Esophagus squamous epithelium (tissue), 5 donors: ENCODE measurements at places on chromosomes 5 and 9.

- no peak for DNase-seq
These were observed 213.6 kb downstream of the EBF1 start for GRCh38 chr5:158886086-158886485.

- no peak for DNase-seq
These were observed 30.1 kb downstream of the ADAMTSL2 start for GRCh38 chr9:133564451-133565116.

- DNase-seq = no peak
These were observed 17.0 kb downstream of the C1QTNF2 start for GRCh38 chr5:160353379-160353778.

- no peak for DNase-seq
These were observed 32.1 kb downstream of the MARCHF3 start for GRCh38 chr5:126998201-126998631.

- DNase-seq = no peak
These were observed 15.0 kb upstream of the NEURL1B start for GRCh38 chr5:172626031-172626581.

- no peak for DNase-seq
These were observed 42.7 kb upstream of the IER5L start for GRCh38 chr9:129220771-129221170.

DNA sequence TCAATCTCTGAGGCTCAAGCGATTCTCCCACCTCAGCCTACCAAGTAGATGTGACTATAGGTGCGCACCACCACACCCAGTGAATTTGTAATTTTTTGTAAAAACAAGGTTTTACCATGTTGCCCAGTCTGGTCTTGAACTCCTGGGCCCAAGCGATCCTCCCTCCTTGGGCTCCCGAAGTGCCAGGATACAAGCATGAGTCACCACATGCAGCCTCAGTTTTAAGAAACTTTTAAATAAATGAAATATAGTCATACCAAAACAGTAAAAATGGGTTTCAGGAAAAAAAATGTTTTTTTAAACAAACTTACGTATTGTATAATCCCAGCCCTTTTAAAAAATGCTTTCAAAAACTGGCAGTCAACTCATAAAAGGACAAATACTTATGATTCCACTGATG lies 26.6 kb downstream of the FXN start:
- no peak for DNase-seq

DNA sequence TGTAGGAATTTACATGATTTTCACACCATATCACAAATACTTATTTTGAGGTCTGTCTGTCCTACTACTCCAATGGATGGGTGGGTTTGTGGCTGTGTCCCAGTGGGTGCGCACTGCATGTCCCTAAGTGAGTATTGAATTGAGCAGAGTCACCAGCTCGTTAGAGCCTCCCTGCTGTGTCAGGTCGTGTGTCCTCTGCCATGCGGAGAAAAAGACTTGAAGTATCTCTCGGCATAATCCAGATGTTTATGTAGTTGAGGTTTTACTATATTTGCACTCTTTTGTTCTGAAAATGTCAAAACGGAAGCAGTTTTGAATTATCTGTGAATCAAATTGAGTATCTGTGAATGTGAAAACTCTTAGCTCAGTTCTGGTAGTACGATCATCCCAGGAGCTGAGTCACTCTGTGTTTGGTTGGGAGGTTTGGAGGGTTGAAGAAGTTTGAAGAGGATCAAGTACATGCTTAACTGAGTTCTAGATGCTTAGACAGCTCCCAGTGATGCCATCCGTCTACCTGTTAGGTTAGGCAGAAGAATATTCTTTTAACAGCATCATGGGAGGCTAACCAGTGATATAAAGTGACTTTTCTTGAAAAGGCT lies 194.2 kb downstream of the TENT4A start:
- DNase-seq = no peak

GRCh38 chr9:127598839-127599549 lies 13.1 kb upstream of the STXBP1 start:
- no peak for DNase-seq

GRCh38 chr5:54558362-54558761 lies 40.8 kb downstream of the SNX18 start:
- DNase-seq = no peak

- no peak for DNase-seq
These were observed 11.8 kb upstream of the CD180 start for GRCh38 chr5:67208403-67208802.

DNA sequence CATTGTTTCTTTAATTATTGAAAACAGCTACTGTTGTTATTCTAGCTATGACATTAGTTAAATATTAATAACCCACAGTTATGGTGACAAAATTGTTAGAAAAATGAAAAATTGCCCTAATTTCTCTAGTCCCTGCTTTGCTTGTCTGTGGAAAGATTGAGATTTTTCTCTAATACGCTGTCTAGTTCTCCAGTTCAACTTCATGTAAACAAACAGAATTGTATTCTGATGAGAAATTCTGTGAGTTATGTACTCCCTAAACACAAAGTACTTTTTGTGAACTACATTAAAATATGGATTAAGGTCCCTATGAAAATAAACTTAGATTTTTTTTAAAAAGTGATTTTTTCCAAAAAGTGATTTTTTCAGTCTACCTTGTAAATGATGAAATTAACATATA lies 8.7 kb downstream of the SLF1 start:
- DNase-seq = no peak

- no peak for DNase-seq
These were observed 517.7 kb upstream of the CLINT1 start for GRCh38 chr5:158376679-158377078.

DNA sequence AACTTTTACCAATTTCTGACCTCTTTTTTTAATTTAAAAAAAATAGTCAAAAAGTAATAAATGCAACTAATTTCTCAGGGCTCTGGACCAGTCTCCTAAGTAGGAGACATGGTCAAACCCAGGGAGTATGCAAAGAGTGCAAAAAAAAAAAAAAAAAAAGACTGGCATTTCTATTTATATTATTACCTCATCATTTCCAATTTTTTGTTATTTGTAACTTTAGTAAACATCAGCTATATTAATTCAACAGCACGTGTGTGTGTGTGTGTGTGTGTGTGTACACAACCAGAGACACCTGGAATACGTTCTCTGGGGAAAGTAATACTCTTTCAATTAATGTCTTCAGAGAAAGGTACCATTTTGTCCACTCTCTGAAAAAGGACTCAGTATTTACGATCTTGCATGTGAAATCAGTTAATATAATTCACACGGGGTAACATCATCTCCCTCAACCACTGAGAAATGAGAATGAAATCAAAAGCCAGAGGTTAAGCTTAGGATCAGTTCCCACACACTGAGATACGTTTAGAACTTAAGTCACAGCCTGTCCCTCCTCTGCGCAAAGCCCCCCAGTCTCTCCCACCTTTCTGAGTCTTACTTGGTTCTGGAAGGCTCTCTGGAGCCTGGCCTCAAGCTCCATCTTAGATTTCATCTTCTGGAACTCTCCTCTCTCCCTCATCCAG lies 21.9 kb downstream of the ZNF608 start:
- no peak for DNase-seq

- no peak for DNase-seq
These were observed 185.9 kb upstream of the RASA1 start for GRCh38 chr5:87081511-87082372.

DNA sequence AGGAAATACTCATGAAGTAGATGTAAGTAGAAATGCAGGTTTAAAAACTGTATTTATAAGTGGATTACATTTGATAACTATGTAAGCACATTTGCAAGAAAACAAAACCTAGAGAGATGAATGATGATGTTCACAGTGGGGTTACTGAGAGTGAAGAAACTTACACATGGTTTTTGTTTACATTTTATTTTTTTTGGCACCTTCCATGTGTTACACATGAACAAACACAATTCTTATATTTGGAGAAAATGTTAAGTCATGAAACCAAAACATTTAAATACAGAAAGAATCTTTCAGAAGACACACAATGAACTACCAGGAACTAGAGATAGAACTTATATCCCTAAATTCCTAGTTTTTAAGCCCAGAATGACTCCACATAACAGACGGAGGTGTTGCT lies 51.5 kb upstream of the SPATA31E1 start:
- DNase-seq = no peak

GRCh38 chr5:52560366-52560765 lies 227.3 kb upstream of the ITGA1 start:
- DNase-seq = no peak

DNA sequence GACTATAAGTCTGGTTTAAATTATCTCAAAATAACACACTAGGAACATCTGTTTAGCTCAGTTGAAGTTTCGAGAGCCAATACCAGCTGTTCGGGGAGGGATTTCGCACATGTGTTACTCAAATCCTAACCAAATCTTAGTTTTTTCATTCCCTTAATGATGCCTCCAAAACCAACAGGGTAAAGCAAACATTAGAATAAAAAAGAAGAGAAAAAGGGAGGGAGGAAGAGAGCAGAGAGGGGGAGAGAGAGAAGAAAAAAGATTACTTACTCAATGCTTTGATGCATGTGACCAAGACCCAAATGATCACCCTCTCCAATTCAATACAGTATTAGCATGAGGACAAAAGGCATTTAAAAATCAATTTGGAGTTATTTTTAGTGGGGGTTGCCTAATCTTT lies 86.0 kb upstream of the NR5A1 start:
- no peak for DNase-seq

- no peak for DNase-seq
These were observed 7.2 kb upstream of the RNF38 start for GRCh38 chr9:36407122-36407723.

- no peak for DNase-seq
These were observed 39.8 kb downstream of the LNPEP start for GRCh38 chr5:96975656-96976055.

- no peak for DNase-seq
These were observed 4.4 kb downstream of the NSMF start for GRCh38 chr9:137454597-137455358.

- DNase-seq = no peak
These were observed at the start of gene PCDHA1 for GRCh38 chr5:140785905-140786686. PCDHA1 (plus strand) TSS chr5:140786140.

- DNase-seq = no peak
These were observed 46.3 kb upstream of the PALM2AKAP2 start for GRCh38 chr9:109733690-109734089.

DNA sequence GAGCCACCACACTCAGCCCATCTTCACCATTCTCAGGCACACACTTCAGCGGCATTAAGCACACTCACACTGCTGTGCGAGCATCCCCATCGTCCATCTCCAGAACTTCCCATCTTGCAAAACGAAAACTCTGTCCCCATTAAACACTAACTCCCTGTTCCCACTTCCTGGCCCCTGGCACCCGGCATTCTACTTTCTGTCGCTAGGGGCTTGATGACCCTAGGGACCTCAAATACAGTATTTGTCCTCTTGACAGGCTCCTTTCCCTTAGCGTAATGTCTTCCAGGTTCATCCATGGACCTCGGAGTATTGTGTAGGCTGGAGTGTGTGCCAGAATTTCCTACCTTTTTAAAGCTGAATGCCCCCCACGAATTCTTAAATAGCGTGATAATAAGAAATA lies 14.7 kb upstream of the UBAC1 start:
- DNase-seq = no peak

- DNase-seq = no peak
These were observed 3.7 kb downstream of the ECSCR start for GRCh38 chr5:139458580-139459407.

DNA sequence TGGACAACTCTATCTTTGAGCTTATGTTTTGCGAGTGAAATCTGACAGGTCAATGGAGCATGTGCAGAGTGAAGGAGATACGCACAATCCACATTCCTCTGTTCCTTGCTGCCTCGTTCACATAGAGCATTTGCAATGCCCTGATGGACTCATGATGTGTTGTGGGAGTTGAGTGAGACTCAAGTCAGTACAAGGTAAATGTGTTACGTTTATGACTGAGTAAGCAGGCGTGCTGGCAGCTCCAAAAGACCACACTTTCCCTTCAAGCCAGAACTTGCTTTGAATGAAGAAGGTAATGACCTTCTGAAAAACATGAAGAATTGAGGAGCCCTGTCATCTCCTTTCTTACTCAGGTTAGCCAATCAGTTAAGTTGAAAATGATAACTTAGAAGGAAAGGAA lies 477.8 kb downstream of the CTNND2 start:
- DNase-seq = no peak

DNA sequence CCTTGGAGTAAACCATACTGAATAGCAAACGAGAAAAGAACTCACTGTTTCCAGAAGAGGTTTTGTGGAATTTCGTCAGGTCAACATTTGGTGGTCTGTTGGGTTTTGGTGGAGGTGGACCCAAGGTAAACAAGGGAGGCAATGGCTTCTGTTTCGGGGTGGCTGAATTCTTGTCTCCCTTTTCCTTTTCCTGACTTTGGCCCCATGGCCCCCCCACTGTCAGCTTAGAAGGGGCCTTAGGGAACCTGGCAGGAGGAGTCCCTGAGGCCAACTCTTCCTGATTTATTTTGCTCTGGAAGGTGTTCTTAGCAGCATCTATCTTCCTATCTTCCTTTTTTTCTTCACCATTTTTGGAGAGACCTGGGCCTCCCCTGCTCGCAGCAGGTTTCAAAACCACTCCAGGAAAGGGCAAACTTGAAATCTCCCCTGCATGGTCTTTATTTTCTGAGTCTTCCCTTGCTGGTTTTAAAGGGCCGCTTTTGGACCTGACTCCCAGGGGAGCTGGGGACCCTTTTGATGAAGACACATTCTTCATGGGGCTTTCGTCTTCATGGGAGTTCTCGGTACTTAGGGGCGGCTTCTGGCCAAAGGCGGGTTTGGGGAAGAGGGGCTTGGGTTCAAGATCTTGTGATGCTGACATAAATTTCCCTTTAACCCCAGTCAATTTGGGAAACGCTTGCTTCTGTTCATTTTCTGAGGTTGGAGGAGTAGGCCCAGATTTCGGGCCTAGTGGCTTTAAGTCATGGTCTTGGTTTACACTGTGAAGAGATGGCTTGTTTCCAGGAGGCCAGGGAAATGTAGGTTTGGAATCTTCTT lies 17.4 kb downstream of the FYB1 start:
- no peak for DNase-seq

GRCh38 chr5:33984671-33985124 lies at the start of gene SLC45A2:
SLC45A2 (minus strand) TSS chr5:33984693; CDS start chr5:33984583, 110 bp downstream.
- DNase-seq = no peak

- no peak for DNase-seq
These were observed 161.8 kb upstream of the VLDLR start for GRCh38 chr9:2459756-2460155.

DNA sequence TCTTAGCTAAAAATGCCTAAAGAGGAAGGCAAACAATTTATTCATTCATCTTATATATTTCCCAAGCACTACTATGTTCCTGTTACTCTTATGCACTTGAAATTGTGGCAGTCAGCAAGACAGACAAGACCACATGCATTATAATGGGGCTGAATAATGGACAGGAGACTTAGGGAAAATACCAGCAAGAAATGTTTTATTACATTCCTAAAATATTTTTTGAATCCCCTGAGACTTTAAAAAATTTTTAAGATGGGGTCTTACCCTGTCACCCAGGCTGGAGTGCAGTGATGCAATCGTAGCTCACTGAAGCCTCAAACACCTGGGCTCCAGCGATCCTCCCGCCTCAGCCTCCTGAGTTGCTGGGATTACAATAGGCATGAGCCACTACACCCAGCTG lies 13.2 kb downstream of the ZCCHC9 start:
- DNase-seq = no peak

DNA sequence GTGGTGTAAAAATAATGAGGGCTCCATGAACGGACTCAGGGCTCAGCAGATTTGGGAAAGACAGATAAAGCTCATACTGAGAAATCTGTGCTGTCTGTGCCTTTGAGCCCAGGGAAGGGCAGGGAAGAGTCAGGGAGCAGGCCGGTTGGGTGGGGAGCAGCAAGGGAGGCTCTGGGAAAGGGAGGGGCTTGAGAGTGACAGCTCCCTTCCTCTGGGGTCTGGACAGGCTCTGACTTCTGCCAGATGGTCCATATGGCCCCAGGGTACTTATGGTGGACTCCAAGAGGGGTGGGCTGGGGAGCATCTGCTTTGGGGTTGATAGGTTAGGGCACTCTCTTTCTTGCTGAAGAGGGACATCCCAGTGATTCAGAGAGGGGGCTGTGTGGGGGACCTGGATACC lies 2.1 kb downstream of the NPR2 start:
- DNase-seq = no peak
